Activated CD4-positive, alpha-beta T cell treated with anti-CD3 and anti-CD28 coated beads, Interleukin-2, Interleukin-4, amounts not matched to agents 100 ng/mL and 50 ng/mL, durations not matched to agents 16 hours and 8 hours (primary cell): ENCODE measurements at places on chromosomes 12 and 14.

- peak; percentile 29 for DNase-seq
These were observed 118.7 kb downstream of the BRMS1L start for GRCh38 chr14:35944847-35945246.

GRCh38 chr12:116358893-116359761 is 81.6 kb upstream of the MED13L start:
- peak; percentile 66 for DNase-seq

DNA sequence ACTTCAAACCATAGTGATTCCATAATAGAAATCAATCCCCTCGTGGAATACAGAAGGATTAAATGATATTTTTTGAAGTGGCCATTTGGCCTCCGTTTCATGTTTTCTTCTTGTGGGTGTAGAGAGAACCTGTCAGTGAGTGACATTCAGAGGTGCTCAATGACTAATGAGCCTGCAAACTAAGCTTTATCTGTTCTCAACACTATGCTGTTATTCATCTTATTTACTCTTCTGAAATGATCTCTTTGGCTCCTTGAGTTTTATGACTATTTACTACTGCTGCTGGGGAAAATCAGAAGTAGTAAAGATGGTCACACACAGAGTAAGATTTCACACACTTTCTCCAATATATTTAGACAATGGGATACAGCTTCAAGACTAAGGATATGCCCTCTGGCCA is 30.4 kb downstream of the ATP2B1 start:
- no peak for DNase-seq

DNA sequence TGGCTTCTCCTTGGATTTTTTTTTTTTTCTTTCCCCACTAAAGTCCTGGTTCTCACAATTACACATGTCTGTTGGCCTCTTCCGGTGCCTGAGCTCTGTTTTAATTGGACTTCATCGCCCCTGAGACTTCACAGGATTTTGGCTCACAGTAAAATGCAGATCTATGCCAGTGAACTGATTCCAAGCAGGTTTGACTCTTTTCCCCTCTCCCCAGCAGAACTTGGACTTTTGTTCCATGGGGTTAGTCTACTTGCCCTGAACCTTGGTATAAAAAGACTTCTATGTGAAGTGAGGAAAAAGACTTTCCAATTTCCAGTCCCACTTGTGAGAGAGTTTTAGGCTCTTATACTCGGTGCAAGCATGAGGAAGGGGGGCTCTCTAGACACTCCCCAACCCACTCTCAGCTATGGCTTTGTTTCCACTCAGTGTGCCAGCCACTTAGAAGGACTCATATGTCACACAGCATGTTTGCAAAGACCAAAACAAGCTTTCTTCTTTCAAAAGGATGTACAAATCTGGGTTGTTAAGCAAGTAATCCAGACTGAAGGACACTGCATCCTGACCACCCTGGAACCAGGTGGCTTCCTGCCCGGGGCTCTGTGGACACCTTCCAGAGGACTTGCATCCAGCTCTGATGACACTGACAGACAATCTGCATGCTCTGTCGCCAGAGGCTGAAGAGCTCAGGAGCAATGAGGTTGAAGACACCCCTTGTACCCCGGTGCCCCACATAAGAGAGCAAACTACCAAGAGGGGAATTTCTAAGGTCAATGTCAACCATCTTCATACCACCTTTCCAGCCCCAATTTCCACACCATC is 221.9 kb upstream of the EGLN3 start:
- DNase-seq, result no peak

DNA sequence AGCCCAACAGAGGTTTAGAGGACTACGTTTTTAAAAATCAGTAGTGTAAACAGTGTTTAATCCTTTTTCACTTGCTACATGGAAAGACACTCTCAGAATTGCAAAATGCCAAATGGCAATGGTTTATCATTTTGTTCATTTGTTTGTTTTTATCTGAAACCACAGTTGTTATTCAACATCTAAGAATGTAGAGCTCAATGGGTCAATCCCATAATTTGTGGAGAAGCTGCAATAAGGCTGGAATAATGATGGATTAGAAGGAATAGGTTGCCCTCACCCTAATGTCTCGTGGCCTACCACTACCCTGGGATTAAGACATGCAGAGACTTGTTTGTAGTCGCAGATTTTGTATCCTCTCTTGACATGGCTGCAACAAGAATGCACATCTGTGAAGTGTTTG is 115.7 kb downstream of the LLPH start:
- DNase-seq, result no peak
